ENCODE measurements at places on chromosomes 3 and 15.

GRCh38 chr3:122674339-122674738, 6.3 kb upstream of the PARP14 start:
- DNase-seq, result no peak

- DNase-seq, result no peak
These were observed 397.0 kb downstream of the EPHA3 start for GRCh38 chr3:89504432-89504831.

GRCh38 chr3:101992863-101993262, 143.5 kb downstream of the NFKBIZ start:
- DNase-seq, result no peak

GRCh38 chr3:184532940-184533732, 28.4 kb upstream of the EPHB3 start:
- DNase-seq, result no peak

DNA sequence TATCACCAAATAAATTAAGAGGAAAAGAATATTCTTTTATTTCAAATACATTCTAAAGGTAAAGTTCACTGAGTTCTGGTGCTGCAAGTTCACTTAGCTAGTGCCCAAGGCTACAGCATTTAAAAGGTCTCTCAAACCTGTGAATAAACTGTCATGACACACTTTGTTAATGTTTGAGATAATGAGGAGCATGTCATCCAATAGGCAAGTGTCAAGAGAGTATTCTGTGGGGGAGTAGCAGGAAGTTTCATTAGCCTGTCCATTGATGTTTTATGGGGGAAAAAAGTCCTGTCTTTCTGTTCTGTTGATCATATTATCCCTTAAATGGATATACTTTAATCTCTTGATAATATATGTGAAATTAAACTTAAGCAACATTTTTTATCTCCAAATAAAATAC, 4.0 kb downstream of the SPESP1 start:
- DNase-seq, result no peak

GRCh38 chr15:100093211-100094126, 248.3 kb downstream of the ADAMTS17 start:
- DNase-seq, result no peak

DNA sequence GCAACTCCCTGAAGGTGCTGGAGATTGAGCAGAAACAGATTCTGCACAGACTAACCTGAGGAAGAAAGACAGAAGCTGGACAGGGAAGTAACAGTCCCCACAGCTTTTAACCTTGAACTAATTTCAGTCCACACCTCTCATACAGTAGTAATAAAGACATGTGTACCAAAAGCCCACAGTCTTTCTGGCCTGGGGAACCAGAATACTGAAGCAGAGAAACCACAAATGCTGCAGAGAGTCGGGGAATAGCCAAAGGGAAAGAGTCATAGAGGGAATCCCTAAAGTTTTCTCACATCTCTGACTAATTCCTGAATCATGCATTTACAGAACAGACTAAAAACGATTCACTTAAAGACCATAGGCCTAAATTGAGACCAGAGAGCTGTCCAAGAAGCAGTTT, 503.4 kb upstream of the NECTIN3 start:
- peak; percentile 39 for DNase-seq

DNA sequence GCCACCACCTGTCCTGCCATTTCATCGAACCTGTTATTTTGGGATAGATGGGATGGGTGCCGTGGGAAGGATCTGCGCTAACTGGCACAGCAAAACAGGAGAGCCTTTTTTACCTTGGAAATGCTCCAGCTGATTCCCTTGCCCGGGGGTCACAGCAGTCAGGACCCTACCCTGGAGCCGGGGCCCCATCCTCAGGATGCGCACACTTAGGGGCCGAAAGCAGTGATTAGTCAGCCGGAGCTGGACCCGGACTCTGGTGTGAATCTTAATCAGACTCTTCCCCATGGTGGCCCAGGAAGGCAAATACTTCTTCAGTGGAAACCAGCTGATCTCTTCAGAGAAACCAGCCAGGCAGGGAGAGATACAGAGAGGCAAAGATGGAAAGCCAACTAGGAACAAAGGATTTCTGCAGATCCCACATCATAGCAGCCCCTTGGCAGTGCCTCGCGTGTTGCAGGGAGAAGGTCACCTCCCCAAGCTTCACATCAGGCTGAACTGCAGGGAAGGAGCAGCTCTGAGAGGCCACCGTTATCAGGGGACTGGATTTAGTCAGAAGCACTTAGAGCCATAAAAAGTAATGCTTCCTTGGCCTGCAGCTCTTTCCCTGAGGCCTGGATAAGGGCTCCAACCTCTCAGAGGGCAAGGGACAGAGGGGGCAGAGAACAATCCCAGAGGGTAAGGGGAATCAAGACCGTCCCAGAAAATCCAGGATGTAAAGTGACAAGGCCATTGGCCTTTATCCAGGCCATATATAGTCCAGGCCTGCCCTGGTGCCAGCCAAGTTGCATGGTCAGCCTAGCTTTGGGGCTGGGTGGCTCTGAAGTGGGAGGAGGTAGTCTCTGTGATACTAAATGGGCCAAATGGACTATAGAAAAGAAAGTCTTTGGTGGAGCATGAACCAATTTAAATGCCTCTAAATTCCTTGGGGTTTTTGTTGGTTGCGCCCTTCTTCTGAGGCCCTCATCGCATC, 52.9 kb downstream of the WDR76 start:
- no peak for DNase-seq

DNA sequence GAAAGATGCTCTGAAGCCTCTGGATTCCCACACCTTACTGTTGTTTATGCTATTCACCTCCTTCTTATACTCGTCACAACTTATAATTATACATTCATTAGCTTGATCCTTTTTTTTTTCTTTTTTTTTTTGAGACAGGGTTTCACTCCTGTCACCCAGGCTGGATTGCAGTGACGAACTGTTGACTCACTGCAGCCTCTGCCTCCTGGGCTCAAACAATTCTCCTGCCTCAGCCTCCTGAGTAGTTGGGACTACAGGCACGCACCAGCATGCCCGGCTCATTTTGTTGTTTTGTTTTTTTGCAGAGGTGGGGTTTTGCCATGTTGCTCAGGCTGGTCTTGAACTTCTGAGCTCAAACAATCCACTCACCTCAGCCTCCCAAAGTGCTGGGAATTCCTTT, 143.6 kb downstream of the PLCL2 start:
- DNase-seq, result no peak

GRCh38 chr3:30752970-30753369, 141.5 kb downstream of the GADL1 start:
- no peak for DNase-seq

DNA sequence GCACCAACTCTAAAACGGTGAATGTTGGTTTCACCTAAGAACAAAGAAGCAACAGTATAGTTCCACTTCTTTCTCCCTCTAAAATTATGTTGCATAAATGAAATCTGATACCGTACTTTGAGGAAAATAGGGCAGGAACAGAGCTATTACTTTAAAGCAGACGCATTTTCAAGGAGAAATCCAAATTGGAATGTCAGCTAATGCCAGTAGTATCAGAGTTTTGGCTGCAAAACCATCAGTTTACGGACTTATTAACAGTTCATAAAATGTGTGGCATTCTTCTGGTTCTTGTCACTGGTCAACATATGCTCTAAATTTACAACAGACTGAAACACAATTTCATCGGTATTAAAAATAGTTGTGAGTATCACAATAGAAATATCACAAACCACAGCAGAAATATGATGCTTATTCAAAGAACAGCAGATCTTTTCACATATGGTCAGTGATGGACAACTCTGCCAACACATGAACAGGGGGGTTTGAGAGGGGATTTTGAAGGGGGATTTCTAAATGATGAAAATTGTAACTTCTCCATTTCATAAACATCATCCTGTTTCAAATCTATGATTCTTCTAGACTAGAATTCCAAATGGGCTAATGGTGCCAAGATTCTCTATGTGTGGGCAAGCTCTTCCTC, 38.7 kb upstream of the ROBO2 start:
- DNase-seq, result no peak

DNA sequence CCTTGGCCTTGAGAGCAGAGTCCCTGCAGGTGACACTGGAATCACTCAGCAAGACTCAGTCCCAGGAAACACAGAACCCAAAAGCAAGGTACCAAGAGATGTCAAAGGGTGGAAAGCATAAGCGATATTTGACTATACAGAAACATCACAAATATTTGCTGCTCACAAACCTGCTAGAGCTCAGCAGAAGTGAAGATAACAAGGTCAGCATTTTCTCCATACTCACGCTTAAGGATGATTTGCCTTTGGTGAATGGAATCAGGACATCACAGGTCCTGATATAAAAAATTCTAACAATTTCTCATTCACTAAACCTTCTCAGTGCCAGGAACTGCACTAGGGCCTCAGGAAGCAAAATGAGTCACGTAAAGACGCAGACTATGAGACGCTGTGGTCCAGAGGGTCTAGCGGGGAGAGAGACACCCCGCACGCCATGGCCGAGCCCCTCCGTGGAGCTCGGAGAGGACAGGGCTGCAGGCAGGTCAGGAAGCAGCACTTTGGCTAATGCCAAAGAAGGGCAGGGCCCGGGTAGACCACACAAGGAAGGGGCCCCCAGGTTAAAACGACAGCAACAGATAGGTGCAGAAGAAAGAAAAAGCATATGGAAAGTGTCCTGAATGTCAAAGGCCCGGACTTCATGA, 10.7 kb downstream of the PCSK6 start:
- DNase-seq, result no peak

GRCh38 chr3:128584412-128585020, 66.1 kb downstream of the RPN1 start:
- peak; percentile 41 for DNase-seq

DNA sequence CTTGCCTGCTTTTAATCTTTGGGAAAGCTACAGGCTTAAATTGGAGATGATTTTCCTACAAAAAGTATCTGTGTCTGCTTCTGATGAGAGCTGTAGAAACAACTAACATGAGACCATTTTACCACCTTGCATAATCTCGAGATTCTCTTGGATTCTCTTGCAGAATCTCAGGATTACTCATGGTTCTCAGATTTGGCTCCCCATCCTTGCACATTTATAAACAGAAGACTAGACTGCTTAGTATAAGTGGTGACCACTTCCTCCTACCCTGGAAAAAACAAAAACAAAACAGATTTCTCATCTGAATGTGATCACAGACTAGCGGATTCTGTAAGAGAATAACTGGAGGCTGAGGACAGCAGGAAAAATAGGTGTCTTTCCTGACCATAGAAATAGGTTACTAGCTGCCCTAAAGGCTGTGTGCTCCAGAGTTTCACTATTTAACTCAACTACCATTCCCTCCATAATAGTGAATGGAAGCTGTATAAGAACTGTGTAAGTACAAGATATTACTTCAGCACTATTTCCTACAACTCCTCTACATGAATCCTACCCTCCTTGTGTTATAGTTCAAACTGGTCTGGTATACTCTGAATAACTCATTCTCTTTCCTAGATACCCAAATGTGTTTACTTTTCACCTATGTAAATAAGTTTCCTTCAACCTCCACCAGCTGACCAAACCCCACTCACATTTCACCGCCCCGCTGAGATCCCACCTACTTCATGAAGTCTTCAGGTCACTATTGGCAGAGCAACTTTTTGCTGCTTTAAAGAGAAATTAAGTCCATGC, 122.2 kb upstream of the C2CD4B start:
- DNase-seq, result no peak

GRCh38 chr3:161406594-161407555, 35.6 kb upstream of the SPTSSB start:
- DNase-seq, result no peak

- no peak for DNase-seq
These were observed 7.0 kb downstream of the PLCB2 start for GRCh38 chr15:40300771-40301170.

DNA sequence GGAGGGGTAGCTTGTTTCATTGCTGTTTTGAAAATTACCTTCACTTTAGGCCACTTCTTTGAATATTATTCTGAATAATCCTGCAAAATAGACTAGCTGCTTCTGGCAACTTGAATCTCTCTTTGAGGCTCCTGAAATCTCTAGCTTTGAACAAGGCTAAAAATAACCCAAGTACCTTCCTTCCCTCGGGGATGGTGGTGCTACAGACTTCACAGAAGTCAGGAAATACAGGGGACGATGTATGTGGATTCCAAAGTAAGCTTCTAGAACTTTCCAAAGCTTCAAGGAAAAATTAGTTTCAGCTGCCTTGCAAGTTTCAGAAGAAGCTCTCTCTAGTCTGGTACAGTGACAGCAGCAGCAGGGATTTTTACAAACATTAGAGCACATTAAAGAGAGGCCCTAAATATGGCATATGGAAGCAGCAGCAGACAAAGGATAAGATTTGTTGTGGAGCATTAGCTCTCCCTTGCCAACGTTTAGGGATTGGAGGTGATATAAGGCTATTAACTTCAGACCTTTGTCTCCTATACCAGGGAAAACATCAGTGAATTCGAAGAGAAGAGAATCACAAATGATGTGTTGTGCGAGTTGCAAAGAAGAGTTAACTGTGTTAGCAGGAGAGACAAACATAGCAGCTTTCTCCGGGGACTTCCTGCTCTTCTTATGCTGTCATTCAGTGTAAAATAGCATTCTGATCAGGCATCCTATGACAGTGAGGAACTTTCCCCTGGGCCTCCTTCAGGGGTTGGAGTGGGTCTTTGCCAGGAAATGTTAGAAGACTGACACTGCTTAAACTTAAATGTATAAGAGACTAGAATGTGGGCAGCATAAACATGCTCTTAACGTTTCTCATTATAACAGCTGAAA, 783.0 kb upstream of the ARPP21 start:
- DNase-seq, result no peak

DNA sequence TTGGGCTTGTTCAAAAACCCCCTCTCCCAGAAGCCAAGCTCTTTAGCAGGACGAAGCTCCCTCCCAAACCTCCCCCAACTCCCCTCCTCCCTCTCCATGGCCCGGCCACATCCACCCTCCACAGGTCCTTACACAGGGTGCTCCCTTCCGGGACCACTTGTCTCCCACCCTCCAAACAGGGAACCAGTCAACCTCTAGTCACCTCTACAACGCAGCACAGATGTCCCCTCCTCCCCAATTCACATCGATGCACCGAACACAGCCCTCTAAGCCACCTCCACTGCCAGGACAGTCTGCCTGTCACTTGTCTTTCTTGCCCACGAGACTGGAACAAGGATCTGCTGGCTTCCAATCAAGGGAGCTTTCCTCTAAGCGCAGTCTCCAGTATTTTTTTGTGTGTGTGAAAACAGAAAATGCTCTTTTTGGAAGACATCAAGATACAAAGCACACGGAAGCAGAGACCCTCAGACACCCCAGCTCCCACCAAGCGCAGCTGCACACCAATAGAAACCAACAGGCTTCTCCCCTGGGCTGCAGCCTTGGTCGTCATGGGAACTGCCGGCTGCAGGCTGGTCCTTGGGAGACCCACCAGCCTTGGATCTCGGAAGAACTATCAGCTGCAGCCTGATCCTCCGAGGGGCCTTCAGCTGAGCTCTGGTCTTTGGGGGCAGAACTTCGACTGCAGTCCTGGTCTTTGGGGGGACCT, 26.5 kb downstream of the IQSEC1 start:
- DNase-seq, result no peak
